Keratinocyte (primary cell): ENCODE measurements at places on chromosomes 6 and 20. TPM values are rescaled to one million over a fixed set of nuclear protein-coding genes. Genes with fewer than 3 reads are reported as not detected.

- H3K36me3 ChIP-seq = no peaks in the 10 kb centered on the region
- no peaks in the 10 kb centered on the region for H3K27me3 ChIP-seq
- no peak overlapping the region for H3K4me3 ChIP-seq
- H3K27ac ChIP-seq = no peak overlapping the region
- DNase-seq = no peak
Measured at GRCh38 chr6:168121303-168121665, 42.3 kb upstream of the FRMD1 start.

DNA sequence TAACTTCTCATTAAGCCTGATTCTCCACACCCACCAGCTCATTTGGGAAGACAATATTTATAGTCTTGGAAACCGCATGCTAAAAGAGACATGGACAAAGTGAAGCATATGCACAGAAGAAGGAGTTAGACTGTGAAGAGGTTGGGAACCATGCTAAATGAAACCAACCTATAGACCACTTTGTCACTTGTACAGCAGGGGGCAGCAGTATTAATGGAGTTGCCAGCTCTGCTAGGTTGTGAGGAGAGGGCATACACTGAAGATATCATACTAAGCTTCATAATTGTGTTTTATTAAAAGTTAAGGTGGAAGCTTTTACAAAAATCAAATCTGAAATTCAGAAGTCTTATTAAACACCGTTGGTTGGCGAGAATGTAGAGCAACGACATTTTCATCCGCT, 38.3 kb upstream of the HMGCLL1 start:
- H3K4me3 ChIP-seq = no peak overlapping the region
- H3K36me3 ChIP-seq = no peaks in the 10 kb centered on the region
- no peak for DNase-seq
- no peaks in the 10 kb centered on the region for H3K27me3 ChIP-seq
- no peak overlapping the region for H3K27ac ChIP-seq

DNA sequence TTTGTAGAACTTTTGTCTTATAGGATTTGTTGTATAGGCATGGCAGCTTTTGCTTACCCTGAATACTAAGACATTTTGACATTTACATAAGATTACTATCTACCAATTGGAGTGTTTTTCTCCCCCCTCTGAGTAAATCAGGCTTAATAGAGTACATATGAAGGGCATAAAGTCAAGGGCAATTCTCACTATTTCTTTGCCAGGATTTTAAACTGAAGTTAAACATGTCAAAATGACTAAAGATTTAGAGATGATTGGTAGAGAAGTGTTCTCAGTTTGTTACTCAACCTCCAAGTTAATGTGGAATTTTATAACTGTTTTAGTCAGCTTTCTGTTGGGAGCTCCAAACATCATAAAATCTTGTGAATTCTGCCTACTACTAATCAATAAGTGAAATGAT, 157.8 kb downstream of the CDKAL1 start:
- H3K36me3 ChIP-seq = no peaks in the 10 kb centered on the region
- no peak for DNase-seq
- peaks cover 8% of the 10 kb centered on the region for H3K4me1 ChIP-seq
- H3K27ac ChIP-seq = no peak overlapping the region

GRCh38 chr20:54680439-54680838, 205.0 kb downstream of the DOK5 start:
- H3K27me3 ChIP-seq = no peaks in the 10 kb centered on the region
- no peaks in the 10 kb centered on the region for H3K36me3 ChIP-seq

DNA sequence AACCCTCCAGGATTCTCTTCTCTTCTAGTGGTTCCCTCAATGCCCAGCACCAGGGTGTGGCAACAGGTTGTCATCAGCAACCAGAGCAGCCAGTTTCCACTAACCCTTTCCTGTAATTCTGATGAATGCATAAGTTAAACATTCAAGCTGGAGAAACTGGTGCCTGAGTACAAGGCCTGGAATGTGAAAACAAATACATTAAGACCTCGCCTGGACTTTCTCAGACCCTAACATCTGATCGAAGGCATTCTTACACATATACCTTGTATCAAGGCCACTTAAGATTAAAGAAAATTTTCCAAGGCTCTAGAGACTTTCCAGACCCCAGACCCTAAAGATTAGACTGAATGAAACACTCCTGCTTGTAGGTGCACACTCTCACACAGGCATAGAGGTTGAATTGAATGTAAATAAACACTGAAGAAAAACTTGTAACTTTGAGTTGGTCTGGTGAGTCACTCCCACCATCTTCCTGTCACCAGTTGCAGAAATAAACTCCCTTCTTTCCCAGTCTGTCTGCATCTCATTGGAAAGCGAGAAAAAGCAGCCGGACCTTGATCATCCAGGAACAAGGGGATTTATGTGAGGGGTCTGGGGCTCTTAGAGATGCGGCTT, 9.0 kb downstream of the LRP11 start:
- no peak for DNase-seq
- peaks cover 67% of the 10 kb centered on the region for H3K4me1 ChIP-seq
- H3K27ac ChIP-seq = peak overlapping the region; percentile 93
- H3K4me3 ChIP-seq = peak overlapping the region; percentile 73
- H3K27me3 ChIP-seq = no peaks in the 10 kb centered on the region

GRCh38 chr6:144769142-144769541, 484.0 kb downstream of the UTRN start:
- no peaks in the 10 kb centered on the region for H3K27me3 ChIP-seq
- H3K27ac ChIP-seq = no peak overlapping the region
- DNase-seq = no peak
- no peaks in the 10 kb centered on the region for H3K36me3 ChIP-seq
- no peaks in the 10 kb centered on the region for H3K4me1 ChIP-seq
- no peak overlapping the region for H3K4me3 ChIP-seq

GRCh38 chr6:151263967-151264366, 24.2 kb downstream of the AKAP12 start:
- no peak overlapping the region for H3K27ac ChIP-seq
- no peaks in the 10 kb centered on the region for H3K36me3 ChIP-seq
- H3K4me1 ChIP-seq = no peaks in the 10 kb centered on the region
- DNase-seq = no peak
- no peak overlapping the region for H3K4me3 ChIP-seq

- H3K4me3 ChIP-seq = no peak overlapping the region
- H3K4me1 ChIP-seq = no peaks in the 10 kb centered on the region
- peak; percentile 19 for DNase-seq
- H3K27me3 ChIP-seq = no peaks in the 10 kb centered on the region
Measured at GRCh38 chr6:15184441-15184861, 61.4 kb upstream of the JARID2 start.

CASS4 gene
- polyA plus RNA-seq = 0.01 to 0.10 TPM in 2 of 3 replicates, not detected in the other

FOXF2 gene
- 0.28 to 0.68 TPM (median 0.34 TPM) in 3 replicates for polyA plus RNA-seq

CRISP3 gene
- 0.02 to 0.04 TPM in 2 of 3 replicates, not detected in the other for polyA plus RNA-seq

KHDC1L gene
- 0.10 TPM in 1 of 3 replicates, not detected in the others for polyA plus RNA-seq
